ENCODE measurements at places on chromosomes 4 and X.

DNA sequence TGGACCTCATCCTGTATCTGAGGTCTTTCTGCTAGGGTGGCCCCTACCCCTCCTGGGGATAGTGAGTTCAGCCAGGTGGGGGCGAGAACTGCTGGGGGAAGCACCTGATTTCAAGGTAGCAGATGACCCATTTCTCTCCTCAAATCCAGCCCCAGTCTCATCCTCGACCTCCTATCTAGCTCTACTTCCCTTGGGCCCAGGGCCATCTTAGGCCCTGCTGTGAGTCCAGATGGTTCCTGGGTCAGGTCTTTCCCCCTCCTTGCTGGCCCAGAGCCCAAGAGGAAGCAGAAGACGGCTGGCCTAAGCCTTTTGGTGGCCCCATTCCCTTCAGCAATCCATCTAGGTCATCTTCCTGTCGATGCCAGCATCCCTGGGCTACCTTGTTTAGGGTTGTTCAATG, 3.3 kb downstream of the CDK16 start:
- DNase-seq: no peak

DNA sequence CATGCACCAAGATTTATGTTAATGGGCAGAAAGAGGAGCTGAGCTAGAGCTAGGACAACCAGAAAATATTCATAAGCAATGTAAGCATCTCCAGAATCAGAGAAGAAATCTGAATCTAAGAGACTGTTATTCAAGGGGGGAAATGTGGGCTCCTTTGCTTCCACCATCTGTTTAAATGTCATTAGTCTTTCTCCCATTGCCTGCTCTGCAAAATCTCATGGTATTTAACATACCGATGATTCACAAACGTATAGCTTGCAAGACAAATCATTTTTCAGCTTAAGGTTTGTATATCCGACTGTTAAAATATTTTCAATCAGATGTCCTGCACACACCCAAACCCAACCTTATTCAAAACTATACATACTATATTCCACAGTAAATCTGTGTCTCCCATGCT, 133.4 kb upstream of the TACR3 start:
- no peak for DNase-seq

DNA sequence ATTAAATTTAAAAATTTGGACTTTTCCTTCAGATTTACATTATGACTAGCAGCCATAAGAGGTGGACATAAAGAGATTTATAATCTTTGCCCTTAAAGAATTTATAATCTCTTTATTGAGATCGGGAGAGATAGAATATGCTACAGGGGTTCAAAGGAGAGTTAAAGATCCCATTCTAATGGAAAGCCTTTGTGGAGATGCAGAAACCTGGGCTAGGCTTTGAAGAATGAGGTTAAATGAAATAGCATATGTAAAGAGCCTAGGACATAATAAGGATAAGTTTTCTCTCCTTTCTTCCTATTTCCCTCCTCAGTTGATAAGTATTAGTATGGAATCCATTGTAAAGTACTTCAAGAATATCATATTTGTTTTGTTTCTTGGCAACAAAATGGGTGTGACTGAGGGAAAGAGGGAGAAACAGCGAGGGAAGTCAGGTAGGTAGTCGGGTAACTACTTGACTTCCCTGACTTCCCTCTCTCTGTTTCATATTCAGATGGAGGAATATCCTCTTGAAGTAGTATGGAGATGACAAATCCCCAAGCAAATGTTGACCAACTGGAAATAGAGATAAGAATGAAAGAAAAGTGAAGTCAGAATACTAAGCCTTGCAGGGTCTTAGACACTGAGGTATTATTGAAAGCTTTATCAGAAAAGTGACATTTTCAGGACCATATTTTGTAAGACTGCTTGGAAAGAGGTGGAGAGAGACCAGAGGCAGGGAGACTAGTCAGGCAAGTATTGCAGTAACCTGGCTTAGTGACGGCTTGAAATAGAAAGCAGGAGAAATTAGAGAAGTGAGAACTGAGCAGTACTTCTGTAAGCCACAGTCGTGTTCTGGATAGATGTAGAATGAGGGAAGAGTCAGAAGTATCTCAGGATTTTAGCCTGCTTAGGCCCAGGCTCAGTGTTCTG, 82.9 kb downstream of the PDLIM5 start:
- no peak for DNase-seq

DNA sequence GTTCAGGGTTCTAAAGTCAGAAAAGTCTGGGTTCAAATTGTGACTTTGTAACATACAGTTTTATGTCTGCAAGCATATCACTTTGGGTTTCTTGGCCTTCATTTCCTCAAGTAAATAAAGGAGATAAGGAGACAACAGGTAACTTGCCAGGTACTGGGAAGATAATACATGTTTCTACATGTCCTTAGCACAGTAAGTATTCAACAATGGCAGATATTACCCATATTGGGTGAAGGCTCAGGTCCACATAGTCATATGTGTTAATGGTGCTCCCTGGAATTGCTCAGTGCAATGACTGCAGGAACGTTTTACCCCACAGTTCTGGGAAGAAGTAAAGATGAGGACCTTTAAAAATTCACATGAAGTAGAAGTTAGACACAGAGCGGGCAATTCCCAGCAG, 35.8 kb upstream of the GAB1 start:
- no peak for DNase-seq

DNA sequence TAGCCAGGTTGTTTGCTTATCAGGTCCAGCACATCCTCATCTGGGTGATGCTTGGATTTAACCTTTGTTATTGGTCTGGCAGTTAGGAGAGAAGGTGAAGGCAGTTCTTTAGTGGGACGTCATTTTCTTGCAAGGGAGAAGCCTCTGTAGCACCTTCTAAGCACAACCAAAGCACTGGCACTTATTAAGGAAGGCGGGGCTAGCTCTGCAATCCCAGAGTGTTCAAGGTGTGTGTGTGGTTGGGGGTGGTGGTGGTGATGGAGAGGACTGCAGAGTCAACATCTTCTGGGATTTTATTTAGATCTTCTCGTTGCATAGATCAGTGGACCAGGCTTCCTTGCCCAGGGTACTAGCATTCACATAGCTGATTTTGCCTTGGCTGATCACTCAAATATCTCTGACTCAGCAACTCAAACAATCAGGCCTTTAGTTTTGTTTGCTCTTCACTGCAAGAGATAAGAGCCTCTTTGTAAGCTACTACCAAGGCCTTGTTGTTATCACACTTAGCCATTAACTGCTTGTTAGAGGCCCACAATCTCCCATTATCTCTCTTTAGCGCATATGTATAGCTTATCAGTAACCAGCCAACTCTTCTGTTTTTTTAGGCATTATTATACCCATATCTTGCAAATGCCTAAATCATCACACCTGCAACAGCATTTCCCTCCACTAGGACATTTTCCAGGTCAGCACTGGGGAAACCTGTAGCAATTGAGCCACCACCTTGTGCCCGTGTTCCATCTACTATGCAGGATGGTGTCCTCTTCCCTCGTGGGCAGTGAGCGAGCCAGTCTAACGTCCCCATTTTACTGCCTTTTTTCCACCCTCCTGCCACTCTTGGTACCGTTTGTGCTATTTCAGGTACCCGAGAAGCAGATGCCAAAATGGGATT, 36.5 kb upstream of the LINC00632 start:
- DNase-seq: no peak

GRCh38 chr4:89616382-89616781, 220.6 kb downstream of the SNCA start:
- DNase-seq: no peak

GRCh38 chr4:65391814-65392213, 278.5 kb downstream of the EPHA5 start:
- no peak for DNase-seq

DNA sequence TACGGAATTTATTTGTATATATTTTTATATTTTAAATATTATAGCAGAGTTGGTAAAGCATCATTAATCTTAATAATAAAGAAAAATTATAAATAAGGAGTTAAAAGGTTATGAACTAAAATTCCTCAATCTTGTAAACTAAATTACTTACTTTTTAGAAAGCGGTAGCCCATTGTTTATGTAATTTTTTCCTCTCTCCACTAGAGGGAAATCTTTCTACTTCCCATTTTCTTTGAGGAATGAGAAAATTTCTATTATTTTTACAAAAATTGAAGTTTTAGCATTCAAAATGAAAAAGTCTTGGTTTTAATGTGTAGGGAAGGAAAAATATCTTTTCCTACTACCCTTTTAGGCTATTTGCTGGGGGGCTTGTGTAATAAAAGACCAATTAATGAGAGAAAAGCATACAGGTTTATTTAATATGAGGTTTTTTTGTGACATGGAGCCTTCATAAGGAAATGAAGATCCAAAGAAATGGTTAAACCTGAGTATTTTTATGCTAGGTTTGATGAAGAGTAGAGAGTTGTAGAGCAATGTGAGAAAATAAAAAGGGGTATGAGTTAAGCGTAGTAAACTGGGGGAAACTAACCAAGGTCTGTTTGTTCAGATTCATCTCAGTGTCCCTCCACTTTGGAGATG, 68.7 kb upstream of the ADAD1 start:
- DNase-seq: no peak

GRCh38 chr4:169136796-169137557, 126.9 kb upstream of the CBR4 start:
- no peak for DNase-seq

DNA sequence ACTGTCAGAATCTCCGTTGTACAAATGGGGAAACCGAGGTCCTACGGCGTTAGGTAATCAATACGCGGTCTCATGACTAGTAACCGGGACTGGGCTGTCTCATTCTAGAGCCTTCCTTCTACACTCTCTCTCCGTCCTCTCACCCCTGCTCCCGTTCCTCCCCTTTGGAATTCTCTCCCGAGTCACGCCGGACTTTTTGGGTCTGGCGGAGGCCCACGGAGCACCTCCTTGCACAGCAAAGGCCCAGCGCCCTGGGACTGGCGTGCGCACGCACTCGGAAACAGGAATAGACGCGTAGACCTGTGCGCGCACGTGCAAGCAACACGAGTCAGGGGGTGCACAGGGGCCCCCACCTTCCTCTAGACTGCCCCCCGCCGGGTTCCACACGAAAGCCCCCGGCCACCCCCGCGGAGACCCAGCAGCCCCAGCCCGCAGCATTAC, 361 bp downstream of the QDPR start:
- peak; percentile 71 for DNase-seq

DNA sequence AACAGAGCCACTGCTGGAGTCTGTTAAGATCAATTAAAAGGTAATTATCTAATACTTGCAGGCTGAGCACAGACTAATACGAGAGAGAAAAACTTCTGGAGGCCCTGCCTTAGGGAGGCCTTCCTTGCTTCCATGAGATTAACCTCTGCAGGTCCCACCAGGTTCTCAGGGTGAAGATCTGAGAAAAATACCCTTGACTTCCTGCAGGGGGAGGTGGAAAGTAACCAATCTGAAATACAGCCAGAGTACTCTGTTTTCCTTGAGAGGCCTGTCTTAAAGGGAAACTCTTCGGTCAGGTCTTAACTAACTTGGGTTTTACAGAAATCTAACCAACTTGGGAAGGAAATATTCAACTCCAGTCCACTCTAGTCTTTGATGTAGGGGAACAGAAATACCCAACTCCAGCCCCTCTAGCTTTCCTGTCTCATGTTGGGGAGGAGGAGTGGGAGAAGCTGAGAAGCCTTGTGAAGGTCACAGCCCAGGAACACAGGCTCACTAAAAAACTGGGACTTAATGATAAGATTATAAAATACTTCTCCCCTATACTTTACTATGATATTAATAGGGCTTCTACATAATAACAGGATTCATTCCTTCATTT, 77.1 kb downstream of the TBCK start:
- DNase-seq: no peak

GRCh38 chr4:145498430-145498829, 16.8 kb downstream of the SMAD1 start:
- DNase-seq: no peak

- DNase-seq: peak; percentile 5
These were observed 655.8 kb downstream of the ZNF674 start for GRCh38 chrX:45889471-45889870.

DNA sequence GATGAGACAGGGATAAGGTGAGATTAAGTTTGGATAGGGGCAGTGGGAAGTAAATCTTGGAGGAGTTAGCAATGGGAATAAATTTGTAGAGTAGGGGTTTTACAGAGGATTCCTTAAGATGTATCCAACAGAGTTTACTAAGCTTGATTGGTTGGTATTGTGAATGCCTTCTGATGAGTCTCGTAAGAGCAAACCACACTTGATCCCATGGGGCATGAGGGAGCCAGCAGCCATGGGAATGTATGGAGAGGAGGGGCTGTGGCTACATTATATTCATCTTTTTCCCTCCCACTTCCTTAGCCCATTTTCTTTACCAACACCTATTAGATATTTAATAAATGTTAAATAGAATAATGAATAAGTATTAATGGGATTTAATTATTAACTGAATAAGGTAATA, 126.6 kb upstream of the NDST3 start:
- DNase-seq: no peak

DNA sequence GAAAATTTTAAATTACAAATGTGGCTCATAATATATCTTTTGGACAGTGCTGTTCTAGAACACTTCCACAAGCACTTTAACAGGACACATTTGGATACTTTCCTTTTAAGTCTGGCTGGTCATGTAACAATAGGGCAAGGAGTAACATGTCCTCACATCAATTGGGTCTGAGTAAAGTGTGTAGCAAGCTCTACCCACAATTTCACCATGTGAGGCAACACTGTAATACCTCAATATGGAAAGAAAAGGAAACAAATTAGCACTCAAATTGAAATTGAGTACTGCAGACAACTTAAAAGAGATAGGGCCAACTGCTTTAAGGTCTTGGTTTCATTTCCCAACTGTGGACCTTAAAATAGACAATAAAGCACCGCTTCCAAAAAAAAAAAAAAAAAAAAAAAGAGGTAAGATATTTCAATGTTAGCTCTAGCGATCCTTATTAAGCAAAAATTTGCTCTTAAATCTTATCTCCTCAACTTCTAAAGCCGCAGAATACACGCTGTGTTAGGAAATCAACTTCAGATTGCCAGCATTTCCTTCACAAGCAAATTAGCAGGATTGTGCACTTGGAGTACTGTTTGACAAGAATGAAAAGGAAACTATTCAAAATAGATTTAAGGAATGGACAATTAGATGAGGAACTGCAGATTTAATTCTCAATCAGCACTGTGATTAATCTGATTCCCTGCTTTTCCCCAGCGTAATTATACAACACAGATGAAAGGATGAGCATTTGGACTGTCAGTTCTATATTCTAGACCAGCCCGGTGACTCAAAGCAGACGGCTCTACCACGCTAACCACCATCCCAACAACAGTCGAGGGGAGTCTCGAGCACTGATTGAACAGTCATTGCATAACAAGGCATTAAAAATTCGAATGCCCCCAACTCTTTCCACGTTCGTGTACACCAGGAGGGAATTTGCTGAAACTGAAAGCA, 1.6 kb downstream of the CASK start:
- DNase-seq: peak; percentile 18

GRCh38 chrX:68121371-68121770, 311.9 kb downstream of the OPHN1 start:
- no peak for DNase-seq

DNA sequence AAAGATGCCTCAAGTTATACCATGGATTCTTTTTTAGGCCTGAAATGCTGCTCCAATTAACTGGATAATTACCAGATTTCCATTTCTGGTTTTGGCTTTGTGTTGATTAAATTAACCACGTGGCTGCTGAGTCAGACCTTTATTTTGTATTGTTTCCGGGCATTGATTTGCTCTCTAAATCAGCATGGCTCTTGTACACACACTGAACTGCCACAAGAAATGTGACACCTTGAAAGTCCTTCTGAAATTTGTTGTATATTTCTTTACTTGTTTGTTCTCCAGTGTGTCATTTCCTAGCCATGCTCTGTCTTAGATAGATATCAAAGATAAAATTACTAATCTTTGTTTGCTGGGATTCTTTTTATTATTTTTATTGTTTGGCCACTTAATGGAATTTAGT, 11.7 kb downstream of the MTTP start:
- DNase-seq: no peak

GRCh38 chrX:96170626-96171025, 514.0 kb upstream of the DIAPH2 start:
- DNase-seq: no peak
